ENCODE measurements at places on chromosomes 4 and X. TPM values are rescaled to one million over a fixed set of nuclear protein-coding genes. Genes with fewer than 3 reads are reported as not detected.
A peak's percentile ranks its signal among the peaks of the same experiment; 100 is the strongest.

The SPATA4 gene
- not detected for total RNA-seq

The VCX3A gene
- not detected for total RNA-seq

The SCML2 gene
- 9.5 TPM for total RNA-seq

The AGTR2 gene
- total RNA-seq = not detected

The CETN2 gene
- 23.6 TPM for total RNA-seq

The EDA gene
- total RNA-seq = 1.7 TPM

The PDHA1 gene
- total RNA-seq = 216 TPM

The SPARCL1 gene
- not detected for total RNA-seq

The SULT1E1 gene
- not detected for total RNA-seq

The TEC gene
- total RNA-seq = 0.37 TPM

The SATL1 gene
- not detected for total RNA-seq

The CNGA1 gene
- not detected for total RNA-seq

The SPANXA2 gene
- total RNA-seq = not detected

The DUSP21 gene
- not detected for total RNA-seq

The WNK3 gene
- 19.7 TPM for total RNA-seq

DNA sequence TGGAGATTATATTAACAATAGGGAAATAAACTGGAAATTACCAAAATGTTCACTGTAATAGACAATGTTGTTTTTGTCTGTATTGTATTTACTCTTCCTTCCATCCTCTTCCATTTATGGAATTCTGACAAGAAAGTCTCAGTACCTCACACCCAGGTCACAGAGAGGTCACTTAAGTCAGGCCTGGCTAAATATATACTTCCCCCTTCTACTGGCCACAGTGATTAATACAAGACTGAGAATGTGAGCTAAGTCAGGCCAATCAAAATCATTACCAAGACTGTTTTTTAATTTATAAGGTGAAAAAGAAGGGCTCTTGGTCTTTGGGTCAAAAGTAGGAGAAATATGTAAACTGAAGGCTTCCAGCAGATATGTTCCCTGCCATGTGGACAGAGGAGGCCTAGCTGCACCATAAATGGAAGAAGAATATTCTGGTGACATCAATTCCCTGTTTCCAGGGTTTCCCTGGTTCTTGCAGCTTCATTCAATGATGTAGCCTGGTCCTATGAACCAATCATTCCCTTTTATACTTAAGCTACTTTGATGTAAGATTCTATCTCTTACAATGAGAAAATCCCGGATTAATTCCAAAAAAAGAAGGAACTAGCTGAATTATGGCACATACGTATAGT, 64.3 kb downstream of the LRBA start:
- no peaks in the 10 kb centered on the region for H3K36me3 ChIP-seq
- H3K4me1 ChIP-seq = peaks cover 3% of the 10 kb centered on the region
- no peaks in the 10 kb centered on the region for H3K27me3 ChIP-seq
- no peak for DNase-seq

DNA sequence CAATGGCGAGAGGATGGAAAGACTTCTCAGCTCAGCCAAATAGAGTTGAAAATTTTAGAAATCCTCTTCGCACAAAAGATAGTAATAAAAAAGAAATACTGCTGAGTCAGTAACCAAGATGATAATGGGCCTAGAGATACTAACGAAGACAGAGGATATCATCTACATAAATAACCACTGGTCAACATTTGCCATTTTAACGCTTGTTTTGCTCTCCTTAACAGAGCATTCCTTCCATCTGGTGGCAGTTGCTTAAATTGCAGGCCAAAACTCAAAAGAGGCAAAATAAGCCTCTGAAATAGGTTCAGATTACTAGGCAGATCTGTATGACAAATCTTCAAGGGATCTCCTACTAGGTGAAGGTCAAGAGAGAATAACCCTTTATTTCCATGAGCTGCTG, 51.7 kb upstream of the MCF2 start:
- peaks cover 1% of the 10 kb centered on the region for H3K27me3 ChIP-seq
- H3K4me3 ChIP-seq = no peak overlapping the region
- H3K4me1 ChIP-seq = peaks cover 3% of the 10 kb centered on the region
- H3K27ac ChIP-seq = no peak overlapping the region
- no peak for DNase-seq

DNA sequence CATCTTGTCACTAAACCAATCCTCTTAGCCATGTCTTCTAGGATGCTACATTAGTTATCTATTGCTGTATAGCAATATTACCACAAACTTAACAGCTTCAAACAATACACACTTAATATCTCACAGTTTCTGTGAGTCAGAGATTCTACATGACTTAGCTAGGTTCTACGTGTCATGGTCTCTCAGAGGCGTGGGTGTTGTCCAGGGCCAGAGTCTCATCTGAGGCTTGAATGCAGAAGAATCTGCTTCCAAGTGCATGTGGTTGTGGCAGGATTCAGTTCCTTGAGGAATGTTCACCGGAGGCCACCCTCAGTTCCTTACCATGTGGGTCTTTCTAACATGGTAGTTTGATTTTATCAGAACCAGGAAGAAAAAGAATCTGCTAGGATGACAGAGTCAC, 26.4 kb downstream of the PPP1R2C start:
- peaks cover 2% of the 10 kb centered on the region for H3K4me1 ChIP-seq
- H3K27me3 ChIP-seq = no peaks in the 10 kb centered on the region
- H3K36me3 ChIP-seq = no peaks in the 10 kb centered on the region
- no peak overlapping the region for H3K27ac ChIP-seq
- H3K4me3 ChIP-seq = no peak overlapping the region
- no peak for DNase-seq

DNA sequence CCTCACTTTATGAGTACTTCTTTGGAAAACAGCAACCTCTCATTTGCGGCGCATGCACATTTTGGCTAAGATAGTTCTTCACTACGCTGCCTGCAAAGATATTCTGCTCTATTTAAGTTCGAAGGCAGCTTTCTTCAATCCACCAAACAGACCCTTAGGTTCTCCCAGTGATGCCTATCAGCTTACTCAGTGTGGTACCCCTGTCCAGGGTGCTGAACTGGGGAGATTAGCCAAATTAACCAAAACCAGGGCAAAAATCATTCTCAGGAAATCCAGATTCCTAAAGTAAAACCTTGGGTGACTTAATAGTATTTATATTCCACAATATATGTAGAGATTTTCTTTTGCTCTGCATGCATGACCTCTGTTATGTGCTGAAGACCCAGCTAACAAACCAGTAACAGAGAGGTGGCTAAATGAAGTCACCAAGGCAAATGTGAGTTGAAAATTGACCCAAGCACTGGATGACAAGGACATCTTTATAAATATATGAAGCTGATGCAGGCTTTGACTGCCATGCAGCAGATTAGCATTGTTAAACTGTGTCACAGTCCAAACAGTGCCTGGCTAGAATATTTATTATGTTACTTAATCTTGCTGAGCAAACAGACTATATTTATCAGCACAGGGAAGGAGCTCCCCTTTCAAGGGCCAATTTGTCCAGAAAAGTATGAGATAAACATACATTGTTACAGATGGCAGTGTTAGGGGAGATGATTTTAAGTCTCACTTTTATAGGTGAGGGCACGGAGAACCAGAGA, 418.2 kb downstream of the STIM2 start:
- H3K36me3 ChIP-seq = no peaks in the 10 kb centered on the region
- H3K27me3 ChIP-seq = no peaks in the 10 kb centered on the region
- no peak overlapping the region for H3K4me3 ChIP-seq
- H3K4me1 ChIP-seq = no peaks in the 10 kb centered on the region
- H3K27ac ChIP-seq = no peak overlapping the region

- no peaks in the 10 kb centered on the region for H3K27me3 ChIP-seq
- H3K4me1 ChIP-seq = no peaks in the 10 kb centered on the region
- H3K36me3 ChIP-seq = no peaks in the 10 kb centered on the region
- no peak overlapping the region for H3K27ac ChIP-seq
These were observed 26.9 kb upstream of the AMOT start for GRCh38 chrX:112867570-112867969.

- no peaks in the 10 kb centered on the region for H3K27me3 ChIP-seq
- H3K36me3 ChIP-seq = peaks cover 26% of the 10 kb centered on the region
- H3K27ac ChIP-seq = no peak overlapping the region
- H3K4me1 ChIP-seq = no peaks in the 10 kb centered on the region
- H3K4me3 ChIP-seq = no peak overlapping the region
- no peak for DNase-seq
These were observed 30.6 kb downstream of the ABHD18 start for GRCh38 chr4:127995776-127996175.

- peaks cover 15% of the 10 kb centered on the region for H3K36me3 ChIP-seq
- no peak overlapping the region for H3K27ac ChIP-seq
- DNase-seq = no peak
- peaks cover 1% of the 10 kb centered on the region for H3K27me3 ChIP-seq
- no peak overlapping the region for H3K4me3 ChIP-seq
These were observed 14.2 kb downstream of the CXCR3 start for GRCh38 chrX:71604141-71604540.

DNA sequence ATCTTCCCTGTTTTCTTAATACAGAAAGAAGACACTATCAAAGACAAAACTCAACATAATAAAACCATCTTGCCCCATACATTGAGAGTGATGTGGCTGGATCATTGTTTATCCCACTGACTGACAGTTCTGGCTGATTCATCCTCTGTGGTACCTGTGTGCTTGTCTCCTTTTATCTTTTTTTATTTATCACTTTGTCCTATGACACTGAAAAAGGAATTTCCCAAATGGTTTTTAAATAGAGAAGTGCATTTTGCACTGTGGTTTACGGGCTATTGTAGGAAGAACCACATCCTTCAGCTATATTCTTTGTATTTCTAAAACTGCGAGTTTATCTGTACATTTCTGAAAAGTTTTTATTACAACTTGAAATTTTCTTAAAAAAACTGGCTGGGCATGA, 15.0 kb downstream of the TTC29 start:
- DNase-seq = no peak
- H3K4me1 ChIP-seq = no peaks in the 10 kb centered on the region
- no peak overlapping the region for H3K27ac ChIP-seq
- no peak overlapping the region for H3K4me3 ChIP-seq
- H3K27me3 ChIP-seq = peaks cover 2% of the 10 kb centered on the region

GRCh38 chr4:144574000-144574399, 72.0 kb upstream of the HHIP start:
- H3K27me3 ChIP-seq = peaks cover 3% of the 10 kb centered on the region
- no peaks in the 10 kb centered on the region for H3K36me3 ChIP-seq
- DNase-seq = no peak
- H3K27ac ChIP-seq = no peak overlapping the region
- peaks cover 22% of the 10 kb centered on the region for H3K4me1 ChIP-seq

DNA sequence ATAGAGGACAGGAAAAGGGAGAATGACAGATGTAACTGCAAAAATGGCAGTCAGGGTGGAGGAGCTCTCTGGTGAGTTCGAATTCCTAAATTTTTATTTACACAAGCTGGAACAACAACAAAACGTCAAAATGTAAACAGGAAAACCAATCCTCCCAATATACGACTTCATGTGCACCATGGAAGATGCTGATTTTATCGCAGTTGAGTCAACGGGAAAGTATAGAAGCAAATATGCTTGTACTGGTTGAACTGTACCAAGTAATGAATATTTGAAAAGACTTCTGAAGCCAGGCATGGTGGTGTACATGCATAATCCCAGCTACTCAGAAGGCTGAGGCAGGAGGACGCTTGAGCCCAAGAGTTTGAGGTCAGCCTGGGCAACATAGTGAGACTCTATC, 15.4 kb downstream of the STX18 start:
- no peaks in the 10 kb centered on the region for H3K36me3 ChIP-seq
- H3K4me3 ChIP-seq = no peak overlapping the region
- peaks cover 5% of the 10 kb centered on the region for H3K4me1 ChIP-seq

GRCh38 chrX:67787196-67787595, 243.4 kb downstream of the AR start:
- H3K4me3 ChIP-seq = no peak overlapping the region
- H3K36me3 ChIP-seq = no peaks in the 10 kb centered on the region
- no peak for DNase-seq
- H3K27ac ChIP-seq = no peak overlapping the region
- H3K4me1 ChIP-seq = no peaks in the 10 kb centered on the region
- no peaks in the 10 kb centered on the region for H3K27me3 ChIP-seq

DNA sequence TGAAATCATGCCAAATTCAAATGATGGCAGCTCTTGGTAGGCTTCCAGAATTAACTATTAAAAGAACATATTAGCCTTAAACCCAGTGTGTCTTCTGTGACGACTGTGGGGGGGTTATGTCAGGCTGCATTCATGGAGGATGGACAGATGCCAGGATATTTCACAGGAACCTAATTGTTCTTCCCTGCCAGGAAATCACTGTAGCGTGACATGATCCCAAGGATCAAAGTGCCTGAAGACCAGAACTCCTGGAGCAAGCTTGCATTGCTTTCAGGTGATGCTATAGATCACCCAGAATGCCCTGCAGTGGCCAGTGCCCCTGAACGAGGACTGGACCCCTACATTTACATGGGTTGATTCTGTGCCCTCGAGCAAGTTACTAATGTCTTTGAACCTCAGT, 1093.0 kb upstream of the TENM3 start:
- H3K4me3 ChIP-seq = no peak overlapping the region
- no peaks in the 10 kb centered on the region for H3K27me3 ChIP-seq
- no peak overlapping the region for H3K27ac ChIP-seq
- no peaks in the 10 kb centered on the region for H3K36me3 ChIP-seq

DNA sequence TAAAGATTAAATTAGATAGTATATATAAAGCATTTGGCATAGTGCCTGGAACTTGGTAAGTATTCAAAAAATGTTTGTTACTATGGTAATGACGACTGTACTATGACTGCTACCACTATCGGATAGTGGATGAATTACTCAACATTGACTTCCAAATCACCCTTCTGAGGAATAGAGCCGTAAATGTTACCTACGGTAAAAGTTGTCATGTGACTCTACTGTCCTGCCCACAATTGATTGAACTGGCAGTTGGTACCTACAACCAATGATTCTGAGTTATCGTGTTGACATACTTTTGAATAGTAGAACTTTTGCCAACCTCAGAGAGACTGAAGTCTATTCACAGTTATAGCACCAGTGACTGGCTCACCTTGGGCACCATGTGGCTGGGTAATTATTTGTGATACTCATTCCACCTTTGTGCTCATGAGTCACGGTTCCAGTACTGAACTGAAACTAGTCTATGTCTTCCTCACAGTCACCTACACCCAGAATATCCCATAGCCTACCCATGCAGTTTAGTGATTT, 185.5 kb upstream of the PITX2 start:
- H3K4me3 ChIP-seq = no peak overlapping the region
- H3K27ac ChIP-seq = no peak overlapping the region
- H3K36me3 ChIP-seq = no peaks in the 10 kb centered on the region
- DNase-seq = no peak
- no peaks in the 10 kb centered on the region for H3K4me1 ChIP-seq

GRCh38 chr4:140042634-140043033, 111.3 kb downstream of the MAML3 start:
- peaks cover 9% of the 10 kb centered on the region for H3K36me3 ChIP-seq
- H3K27ac ChIP-seq = no peak overlapping the region
- peaks cover 5% of the 10 kb centered on the region for H3K27me3 ChIP-seq
- no peak overlapping the region for H3K4me3 ChIP-seq

- no peak for DNase-seq
- no peak overlapping the region for H3K27ac ChIP-seq
- no peak overlapping the region for H3K4me3 ChIP-seq
- peaks cover 3% of the 10 kb centered on the region for H3K27me3 ChIP-seq
These were observed 44.5 kb upstream of the WDR1 start for GRCh38 chr4:10161146-10161545.

GRCh38 chr4:8437281-8437680, 3.2 kb downstream of the ACOX3 start:
- DNase-seq = no peak
- peak overlapping the region; percentile 73 for H3K4me3 ChIP-seq
- no peaks in the 10 kb centered on the region for H3K36me3 ChIP-seq
- peak overlapping the region; percentile 57 for H3K27ac ChIP-seq
- H3K4me1 ChIP-seq = peaks cover 26% of the 10 kb centered on the region

All from glutamatergic neuron (in vitro differentiated cells).